ENCODE measurements at places on chromosomes 11 and 22.
A peak's percentile ranks its signal among the peaks of the same experiment; 100 is the strongest.

- peak; percentile 1 for DNase-seq
Measured at GRCh38 chr11:6609502-6610015, 2.5 kb downstream of the TAF10 start.

- DNase-seq, result no peak
Measured at GRCh38 chr22:49427941-49428340, 399.7 kb downstream of the BRD1 start.

DNA sequence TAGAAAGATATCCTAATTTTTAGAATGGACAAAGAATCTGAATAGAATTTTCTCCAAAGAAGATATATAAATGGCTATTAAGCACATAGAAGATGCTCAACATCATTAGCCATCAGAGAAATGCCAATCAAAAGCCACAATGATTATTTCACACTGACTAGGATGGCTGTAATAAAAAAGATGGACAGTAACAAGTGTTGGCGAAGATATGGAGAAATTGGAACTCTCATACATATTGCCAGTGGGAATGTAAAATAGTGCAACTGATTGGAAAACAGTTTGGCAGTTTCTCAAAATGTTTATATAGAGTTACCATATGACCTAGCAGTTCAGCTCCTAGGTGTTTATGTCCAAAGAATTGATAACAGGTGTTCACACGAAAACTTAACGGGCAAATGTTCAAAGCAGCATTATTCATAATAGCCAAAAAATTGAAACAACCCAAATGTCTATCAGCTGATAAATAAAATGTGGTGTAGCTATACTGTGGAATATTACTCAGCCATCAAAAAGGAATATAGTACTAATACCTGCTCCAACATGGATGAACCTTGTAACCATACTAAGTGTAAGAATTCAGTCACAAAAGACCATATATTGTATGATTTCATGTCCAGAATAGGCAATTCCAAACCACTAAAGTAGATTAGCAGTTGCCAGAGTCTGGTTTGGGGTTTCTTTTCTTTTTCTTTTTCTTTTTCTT, 29.7 kb downstream of the ART5 start:
- no peak for DNase-seq

GRCh38 chr22:20466659-20467379, 28.8 kb downstream of the KLHL22 start:
- DNase-seq, result no peak

- DNase-seq, result no peak
Measured at GRCh38 chr22:39924286-39924685, 23.4 kb downstream of the GRAP2 start.

GRCh38 chr11:68396516-68396915, 64.0 kb upstream of the PPP6R3 start:
- no peak for DNase-seq

GRCh38 chr11:45678976-45679375, 13.6 kb upstream of the CHST1 start:
- DNase-seq, result no peak

- no peak for DNase-seq
Measured at GRCh38 chr11:14713496-14714244, 70.1 kb downstream of the PDE3B start.

GRCh38 chr11:126791991-126792390, 208.6 kb downstream of the KIRREL3 start:
- DNase-seq, result no peak

DNA sequence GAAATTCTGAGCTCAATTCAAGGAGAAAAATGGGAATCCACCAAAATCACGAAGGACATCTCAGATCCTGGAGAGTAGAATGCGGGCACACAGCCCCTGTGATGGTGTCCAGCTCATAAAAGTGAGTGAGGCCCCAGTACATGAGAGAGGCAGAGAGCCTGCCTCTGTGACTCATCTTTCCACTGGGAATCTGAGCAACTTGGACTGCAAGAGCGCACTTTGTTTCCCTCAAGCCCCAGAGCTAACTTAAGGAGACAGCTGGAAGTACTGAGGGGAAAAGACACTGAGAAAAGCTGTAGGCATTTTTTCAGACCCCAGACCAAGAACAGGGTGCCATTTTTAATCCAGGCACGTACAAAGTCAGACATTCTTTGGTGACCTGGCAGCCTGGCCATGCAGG, 273.7 kb downstream of the C11orf87 start:
- no peak for DNase-seq

DNA sequence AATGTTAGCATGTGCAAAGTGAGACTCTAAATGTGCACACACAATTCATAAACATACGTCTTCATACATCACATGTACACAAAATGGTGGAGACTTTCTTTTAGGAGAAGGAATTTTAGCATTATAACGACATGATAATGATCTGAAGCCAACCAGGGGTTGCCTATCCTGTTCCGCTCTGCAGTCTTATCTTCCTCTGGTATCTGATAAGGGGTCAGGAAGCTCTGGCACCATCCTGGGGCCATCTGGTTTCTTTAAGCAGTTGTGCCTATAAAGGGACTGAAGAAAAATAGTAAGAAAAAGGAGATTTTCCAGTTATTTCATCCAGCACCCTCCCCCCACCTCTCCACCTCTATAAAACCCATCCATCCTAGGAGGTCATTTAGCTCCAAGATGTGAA, 5.8 kb upstream of the NUP50 start:
- DNase-seq, result no peak

- DNase-seq, result no peak
Measured at GRCh38 chr11:103878646-103879045, 157.8 kb upstream of the DDI1 start.

Measured in activated CD4-positive, alpha-beta T cell treated with anti-CD3 and anti-CD28 coated beads, Interleukin-2, amount 50 U/mL, for 48 hours (primary cell).